Fibroblast of skin of scalp (primary cell): ENCODE measurements at places on chromosomes 3 and 15.

DNA sequence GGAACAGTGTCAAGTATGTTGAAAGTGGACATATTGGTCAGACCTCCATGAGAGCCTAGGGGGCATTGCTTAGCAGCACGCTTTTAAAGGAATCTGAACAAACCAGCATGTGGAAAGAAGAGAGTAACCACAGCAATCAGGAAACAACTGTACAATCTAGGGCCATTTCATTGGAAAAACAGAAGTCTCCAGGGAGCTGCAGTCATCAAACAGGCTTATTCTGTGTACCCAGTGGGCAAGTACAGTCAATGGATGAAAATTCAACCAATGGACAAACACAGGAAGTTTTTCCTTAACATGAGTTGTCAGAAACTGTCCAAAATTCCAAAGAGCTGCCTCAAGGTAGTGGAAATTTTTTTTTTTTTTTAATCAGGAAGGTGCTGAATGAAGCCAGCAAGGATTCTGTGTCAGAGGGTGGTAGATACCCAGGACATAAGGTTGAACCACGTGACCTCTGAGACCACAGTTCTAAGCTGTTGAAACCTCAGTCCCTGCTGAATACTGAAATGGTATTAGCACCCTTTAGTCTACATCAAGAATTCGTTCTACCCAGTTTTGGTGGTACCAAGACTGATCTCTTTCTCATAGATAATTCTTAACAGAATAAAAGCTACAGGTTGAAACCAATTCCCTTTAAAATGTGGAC lies 4.4 kb upstream of the DLG1 start:
- DNase-seq, result peak; percentile 95

DNA sequence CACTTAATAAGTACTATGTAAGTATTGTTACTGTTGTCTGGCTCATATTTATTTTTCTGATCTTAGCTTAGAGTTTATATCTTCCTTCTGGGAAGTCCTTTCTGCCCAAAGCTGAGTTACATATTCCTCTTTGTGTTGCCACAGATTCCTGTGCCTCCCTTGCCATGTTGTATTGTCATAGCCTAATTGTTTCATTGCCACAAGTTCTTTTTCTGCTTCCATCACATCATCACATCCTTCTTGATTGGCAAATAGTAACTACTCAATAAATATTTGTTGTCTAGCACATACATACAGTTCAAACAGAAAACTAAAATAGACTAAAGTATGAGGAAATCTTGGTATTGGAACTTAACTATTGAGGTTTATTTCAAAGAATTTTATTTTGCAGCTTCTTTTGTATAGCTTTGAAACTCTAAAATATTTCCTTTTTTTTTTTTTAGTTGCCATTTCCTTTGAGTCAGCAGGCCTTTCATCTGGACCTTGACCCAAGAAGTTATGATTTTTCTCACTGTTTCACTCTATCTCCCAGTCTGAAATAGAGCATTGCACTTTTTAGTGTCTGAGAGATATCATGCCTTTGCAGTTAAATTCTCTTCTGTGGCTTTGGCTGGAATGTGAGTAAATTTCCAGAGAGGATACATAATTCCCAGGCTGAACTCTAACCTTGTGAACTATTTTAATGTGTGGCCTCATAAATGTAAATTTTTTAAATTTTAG lies 98.2 kb downstream of the ZNF609 start:
- peak; percentile 43 for DNase-seq

DNA sequence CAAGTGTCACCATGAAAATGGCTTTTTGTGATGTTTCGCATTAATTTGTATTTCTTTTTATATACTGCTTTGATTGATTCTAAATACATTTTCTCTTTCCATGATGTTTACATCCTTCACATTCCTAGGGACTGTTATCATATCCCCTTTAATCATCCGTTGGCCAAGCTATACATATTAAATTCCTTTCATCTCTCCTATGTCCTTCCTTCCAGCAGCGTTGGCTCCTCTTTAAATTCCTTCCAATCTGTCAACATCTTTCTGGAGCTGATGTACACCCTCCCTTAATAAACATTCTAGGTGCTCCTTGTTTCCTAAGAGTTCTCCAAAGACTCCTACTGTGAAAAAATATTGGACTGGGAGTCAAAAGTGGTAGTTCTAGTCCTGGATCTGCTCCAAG lies 87.8 kb downstream of the IGF2BP2 start:
- DNase-seq, result peak; percentile 79

DNA sequence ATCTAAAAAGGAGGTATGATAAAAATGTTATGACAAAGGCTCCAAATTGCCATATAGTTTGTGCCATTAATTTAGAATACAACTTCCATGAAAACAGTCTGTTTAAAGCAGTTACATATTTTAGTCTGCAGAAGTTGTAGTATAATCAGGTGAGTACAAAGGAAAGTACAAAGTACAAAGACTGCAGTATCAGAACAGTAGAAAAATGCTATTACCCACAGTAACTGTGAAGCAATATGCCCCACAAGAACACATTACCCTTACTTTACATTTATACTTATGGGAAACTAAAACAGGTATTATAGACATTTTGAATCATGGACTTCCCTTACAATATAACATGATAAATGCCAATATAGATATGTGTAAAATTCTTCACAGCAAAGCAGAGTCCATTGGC lies 398.5 kb downstream of the ERC2 start:
- no peak for DNase-seq

- DNase-seq, result peak; percentile 57
These were observed 15.7 kb upstream of the RBP1 start for GRCh38 chr3:139555249-139555648.

DNA sequence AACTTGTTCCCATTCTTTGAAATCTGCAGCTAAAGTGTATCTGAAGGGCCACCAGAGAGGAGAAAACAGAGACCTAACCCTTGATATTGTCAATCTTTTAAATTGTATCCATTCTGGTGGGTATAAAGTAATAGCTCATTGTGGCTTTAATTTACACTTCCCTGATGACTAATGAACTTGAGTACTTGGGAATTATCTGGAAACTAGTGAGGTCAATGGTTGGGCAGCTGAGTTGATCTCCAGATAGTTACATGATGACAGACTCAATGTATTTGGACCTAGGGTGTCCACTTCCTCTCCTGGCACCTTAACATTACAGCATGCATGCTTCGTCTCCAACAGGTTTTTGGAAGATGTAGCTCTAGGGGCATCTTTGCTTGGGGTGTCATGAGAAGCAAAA lies 195.2 kb downstream of the PDCD6IP start:
- peak; percentile 42 for DNase-seq

- DNase-seq, result no peak
These were observed 121.4 kb downstream of the GABRG3 start for GRCh38 chr15:27092390-27092789.

GRCh38 chr15:71342658-71343057 lies 227.4 kb downstream of the THSD4 start:
- no peak for DNase-seq

DNA sequence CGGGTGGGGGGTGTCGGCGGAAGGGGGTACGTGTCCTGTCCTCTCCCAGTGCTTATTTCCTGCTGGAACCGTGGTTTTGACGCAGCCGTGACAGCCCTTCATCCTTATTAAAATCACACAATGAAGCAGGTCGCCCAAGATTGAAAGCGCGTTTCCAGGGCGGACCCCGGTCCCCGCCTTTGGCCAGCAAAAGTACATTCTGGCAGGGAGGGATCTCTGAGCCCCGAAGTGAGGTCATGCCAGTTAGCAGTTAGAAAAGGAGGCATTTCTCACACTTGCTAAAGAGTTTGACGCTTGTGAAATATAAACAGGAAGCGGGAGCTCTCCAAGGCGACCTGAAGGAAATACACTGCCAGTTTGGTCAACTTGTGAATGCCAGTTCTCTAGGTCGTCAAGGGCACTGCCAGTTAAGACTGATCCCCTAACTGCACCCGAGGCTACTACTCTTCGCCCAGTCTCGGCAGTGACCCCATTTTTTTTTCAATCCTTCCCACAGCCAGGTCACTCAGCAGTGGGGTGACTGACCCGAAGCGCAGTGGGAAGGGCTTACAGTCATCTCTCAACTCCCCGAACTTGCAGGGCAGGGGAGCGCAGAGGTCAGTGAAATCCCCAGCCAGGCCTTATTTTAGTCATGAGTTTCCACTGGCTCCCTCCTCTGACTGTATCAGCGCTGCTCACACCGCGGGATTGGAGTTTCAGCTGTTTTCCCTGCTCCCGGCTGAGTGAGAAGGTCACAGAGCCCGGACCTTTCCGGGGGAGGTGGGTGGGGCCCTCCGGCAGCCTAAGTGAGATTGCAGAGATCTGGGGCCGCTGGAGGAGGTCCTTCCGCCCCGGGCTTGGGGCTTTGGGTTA lies 2.0 kb upstream of the BHLHE40 start:
- DNase-seq, result peak; percentile 67

DNA sequence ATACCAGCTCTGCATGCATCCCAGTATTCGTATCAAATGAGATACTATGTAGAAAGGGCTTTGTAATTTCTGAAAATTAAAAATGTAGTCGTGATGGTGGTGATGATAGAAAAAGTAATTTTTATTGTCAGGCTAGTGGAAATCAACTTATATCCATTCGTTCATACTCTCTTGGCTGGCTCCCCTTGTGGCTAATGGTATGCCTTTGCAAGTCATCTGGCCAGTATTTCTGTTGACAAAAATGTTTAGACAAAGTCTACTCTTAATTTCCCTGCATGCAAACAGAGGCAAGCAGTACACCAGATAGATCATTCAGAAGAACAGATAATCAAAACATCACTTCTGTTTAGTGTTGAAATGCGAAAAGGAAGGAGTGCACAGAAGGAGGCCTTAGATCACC lies 49.6 kb upstream of the DUT start:
- no peak for DNase-seq

DNA sequence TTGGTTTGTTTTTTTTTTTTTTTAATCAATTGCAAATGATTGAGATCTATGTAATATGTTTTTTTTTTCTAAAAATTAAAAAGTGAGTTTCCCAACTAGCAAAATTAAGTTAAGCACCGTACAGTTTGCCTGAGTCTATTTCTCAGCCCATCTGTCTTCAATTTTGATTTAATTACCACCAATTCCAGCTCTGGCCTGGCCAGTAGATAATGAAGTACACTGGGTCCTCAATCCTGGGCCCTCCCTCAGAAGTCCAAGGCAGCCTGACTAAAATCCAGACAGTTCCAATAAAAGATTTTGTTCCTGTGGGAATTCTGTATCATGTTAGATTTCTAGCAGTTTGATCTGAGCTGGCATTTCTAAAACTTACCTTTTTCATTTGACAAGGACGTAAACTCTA lies 887.2 kb downstream of the NAALADL2 start:
- DNase-seq, result no peak

- no peak for DNase-seq
These were observed 41.0 kb upstream of the IREB2 start for GRCh38 chr15:78396976-78397375.

DNA sequence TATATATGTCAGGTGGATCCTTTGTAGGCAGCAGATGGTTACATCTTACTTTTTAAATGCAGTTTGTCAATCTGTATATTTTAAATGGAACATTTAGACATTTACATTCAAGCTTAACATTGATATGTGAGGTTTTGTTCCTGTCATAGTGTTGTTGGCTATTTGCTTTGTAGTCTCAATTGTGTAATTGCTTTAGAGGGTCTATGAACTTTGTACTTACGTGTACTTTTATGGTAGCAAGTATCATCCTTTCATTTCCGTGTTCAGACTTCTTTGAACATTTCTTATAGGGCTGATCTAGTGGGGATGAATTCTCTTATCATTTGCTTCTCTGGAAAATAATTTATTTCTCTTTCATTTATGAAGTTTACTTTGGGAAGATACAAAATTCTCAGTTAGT lies 656.0 kb downstream of the OTOL1 start:
- DNase-seq, result no peak

DNA sequence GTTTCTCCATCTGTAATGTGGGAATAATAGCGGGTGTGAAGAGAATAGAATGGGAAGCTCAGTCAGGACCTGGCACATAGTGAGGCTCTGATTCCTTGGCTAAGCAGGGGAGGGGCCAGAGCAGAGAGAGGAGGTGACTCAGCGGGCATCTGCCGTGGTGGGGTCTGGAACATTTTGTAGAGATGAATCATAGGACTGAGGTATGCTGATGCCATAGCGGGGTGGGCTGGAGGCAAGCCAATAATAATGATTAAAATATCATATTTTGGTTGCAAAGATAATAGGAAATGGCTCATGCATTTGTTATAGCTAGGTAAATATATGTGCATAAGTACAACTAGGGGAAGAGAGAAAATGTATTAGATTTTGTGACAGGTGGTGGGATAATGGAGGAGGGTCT lies 11.2 kb downstream of the TGM4 start:
- DNase-seq, result peak; percentile 97

DNA sequence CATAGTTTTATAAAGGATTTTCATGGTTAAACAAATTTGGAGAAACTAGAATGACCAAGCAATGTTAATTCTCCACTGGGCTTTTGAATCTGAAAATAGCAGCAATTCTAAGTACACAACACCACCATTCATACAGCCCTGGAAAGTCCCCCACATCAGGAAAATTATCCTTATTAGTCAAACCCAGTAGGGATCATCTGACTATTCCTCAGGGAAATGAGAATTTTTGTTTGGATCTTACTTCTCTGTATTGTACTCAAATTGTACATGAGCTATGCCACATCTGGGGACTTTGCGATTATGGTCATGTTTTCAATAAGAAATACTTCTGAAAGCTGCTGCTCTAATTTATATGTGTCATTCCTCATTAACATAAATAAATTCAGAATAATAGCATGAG lies 46.0 kb downstream of the RARB start:
- peak; percentile 44 for DNase-seq
